ENCODE measurements at places on chromosomes 3 and 15.

DNA sequence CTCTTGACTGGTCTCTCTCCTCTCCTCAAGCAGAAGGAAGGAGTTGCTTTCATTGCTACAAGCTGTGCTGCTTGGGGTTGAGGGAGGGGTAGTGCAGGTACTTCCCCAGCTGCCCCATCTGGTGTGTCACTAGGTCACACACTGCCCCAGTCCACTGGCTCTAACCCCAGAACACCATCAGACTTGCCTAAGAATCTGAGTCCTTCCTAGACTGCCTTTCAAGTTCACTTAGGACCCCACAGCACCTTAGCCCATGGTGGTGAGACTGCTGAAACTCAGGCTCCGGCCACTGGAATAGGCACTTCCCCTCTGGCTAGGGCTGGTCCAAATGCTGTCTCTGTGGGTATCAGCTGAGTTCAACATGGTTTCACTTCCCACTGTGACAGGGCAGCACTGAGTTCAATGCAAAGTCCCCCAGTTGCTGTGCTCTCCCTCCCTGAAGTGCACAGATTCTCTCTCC, 279.7 kb upstream of the GOLGA6L4 start:
- no peak for DNase-seq

DNA sequence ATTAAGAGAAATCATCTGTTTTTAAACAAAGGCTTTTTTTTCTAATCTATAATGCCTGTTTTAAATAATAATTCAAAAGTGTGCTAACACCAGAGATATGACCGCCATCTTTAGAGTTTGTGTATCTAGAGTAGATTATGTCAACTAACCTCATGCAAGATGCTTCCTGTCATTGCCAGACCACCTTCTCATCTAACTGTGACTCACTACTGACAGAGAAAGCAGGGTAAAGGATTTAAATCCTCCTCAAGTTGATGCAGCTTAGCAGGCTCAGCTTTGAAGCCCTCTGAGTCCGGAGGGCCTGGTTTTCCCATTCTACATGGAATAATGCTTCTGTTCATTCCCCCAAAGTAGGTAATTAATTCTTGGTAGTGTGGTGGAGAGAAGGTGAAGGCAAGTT, 108.5 kb downstream of the ECT2 start:
- no peak for DNase-seq

DNA sequence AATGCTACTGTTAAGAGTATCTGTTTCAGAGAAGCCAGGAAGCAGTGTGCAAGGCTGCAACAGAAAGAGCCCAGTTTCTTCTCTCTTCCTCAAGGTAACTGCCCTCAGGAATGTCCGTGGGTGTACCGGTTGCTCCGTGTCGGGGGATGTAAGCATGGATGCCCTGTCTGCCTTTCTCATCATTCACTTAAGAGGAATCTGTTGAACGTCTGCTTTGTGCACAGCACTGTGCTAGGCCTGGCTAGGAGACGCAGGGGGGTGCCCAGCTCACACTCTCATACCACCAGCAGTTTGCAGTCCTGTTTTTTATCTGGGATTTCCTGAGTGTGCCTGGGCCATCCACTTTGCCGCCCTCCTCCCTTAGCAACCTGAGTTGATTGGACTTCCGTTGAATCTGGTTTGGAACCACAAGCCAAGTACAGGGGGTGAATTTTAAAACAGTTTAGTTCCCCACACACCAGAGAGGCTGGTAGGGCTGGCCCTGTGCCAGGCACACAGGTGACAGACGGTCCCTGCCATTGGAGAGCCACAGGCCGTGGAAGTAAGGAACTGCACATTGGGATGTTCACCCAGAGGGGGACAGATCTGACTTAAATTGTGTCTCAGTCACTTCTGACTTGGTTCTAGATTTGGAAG, 11.2 kb downstream of the BOC start:
- no peak for DNase-seq

GRCh38 chr3:140292170-140292569, 357.2 kb downstream of the CLSTN2 start:
- DNase-seq: no peak

GRCh38 chr15:80906159-80906766, 83.4 kb downstream of the MESD start:
- no peak for DNase-seq

DNA sequence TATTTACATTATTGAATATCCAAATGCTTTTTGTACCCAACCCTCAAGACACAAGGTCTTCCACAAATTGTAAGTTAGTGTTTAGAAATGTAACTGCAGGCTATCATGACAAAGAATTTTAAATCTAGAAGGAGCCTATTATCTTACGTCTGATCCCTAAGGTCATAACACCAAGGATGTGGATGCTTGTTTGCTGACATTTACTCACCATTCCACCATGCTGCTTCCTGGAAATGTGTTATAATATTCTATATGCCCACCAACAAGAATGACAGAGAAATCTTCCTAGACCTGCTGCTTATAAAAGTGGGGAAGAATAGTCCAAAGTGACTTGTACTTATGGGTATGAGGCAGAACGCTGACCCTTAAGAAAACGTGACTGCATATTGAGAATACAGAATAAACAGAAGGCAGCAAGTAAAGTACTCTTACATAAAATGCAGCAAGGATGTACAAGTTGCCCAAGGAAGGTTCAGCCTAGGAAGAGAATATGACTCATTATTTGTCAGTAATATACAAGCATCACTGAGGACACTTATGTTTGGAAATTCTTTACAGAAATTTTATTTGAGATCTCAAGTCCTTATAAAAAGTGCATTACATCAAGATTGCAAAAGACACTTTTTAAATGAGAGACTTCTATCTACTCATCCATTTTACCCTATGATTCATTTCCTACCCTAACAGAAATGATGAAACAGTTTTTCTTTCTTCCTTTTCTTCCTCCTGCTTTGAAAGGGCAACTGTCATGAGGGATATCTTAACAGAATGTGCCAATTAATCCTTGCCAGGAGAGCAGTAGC, 59.6 kb downstream of the ESYT3 start:
- no peak for DNase-seq

GRCh38 chr3:138195481-138195880, 8.4 kb downstream of the ARMC8 start:
- DNase-seq: no peak

DNA sequence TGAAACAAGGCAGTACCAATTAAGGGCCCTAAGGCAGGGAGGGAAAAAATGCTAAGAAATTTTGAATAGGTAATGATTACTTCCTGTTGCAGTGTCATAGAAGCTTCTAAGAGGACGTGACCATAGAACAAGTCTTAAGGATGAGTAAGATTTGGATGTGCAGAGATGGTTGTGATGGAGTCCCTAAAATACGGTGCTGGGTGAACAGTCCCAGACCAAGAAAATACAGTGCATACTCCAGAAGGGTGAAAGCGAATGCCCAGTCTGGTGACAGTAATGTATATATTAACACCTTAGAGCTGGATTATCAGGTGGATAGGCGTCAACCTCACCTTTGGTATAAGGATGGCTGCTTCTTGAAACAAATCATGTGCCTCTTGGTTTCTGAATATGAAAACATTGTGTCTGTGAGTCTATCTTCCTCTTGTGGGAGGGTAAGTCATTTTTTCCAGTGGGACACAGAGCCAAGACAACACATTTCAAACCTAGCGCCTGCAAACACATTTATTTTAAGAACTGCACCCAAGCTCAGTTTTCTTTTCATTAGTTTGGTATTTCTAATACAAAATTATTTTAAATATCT, 101.2 kb upstream of the TP63 start:
- DNase-seq: no peak

DNA sequence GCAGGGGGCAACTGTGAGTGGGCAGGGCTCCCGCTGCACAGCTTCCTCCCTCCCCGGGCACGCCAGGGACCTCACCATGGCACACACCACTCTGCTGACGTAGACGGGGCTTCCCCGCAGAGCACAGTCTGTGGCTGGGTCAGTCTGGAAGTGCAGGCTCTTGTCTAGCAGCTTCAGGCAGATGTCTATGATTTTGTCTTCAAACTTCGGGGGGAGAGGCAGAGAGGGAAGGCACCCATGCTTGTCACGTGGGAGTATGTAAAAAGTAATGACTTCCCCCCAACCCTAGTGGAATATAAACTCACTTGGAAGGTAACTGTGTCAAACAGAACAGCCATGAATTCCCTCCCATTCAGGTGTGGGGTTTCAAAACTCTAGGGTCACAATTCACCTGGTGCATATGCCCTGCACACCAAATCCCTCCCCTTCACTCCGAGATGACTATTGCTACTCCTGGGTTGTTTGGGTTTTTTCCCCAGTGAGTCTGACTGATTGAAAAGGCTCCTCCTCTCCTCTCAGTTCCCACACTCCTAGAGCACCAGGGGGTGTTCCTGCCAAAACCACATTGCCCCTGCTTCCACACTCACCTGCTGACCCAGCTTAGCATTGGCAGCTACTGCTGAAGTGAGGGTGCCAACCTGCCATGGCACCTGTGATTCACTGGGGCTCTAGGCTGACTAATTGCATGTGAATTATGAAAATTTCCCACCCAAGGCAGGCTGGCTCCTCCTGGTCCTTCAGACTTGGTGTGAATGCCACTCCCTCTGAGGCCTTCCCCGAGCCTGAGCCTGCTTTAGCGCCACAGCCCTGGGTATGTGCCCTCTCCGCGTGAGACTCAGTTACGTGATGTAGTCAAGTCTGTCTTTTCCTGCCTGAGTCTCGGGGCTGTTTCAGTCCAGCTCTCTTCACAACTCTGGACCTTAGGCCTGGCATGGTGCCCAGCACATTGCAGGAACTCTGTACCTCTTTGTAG, 13.0 kb downstream of the TGM5 start:
- DNase-seq: no peak

DNA sequence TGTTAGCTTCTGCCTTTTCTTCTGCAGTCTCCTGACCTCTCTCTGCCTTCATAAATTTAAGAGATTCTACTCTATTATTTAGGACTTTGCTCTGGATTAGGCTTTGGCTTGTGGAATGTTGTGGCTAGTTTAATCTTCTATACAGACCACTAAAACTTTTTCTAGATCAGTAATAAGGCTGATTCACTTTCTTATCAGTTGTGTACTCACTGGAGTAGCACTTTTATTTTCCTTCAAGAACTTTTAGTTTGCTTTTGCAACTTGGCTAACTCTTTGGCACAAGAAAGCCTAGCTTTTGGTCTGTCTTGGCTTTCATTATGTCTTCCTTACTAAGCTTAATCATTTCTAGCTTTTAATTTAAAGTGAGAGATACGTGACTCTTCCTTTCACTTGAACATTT, 265.5 kb upstream of the TBC1D5 start:
- DNase-seq: no peak

DNA sequence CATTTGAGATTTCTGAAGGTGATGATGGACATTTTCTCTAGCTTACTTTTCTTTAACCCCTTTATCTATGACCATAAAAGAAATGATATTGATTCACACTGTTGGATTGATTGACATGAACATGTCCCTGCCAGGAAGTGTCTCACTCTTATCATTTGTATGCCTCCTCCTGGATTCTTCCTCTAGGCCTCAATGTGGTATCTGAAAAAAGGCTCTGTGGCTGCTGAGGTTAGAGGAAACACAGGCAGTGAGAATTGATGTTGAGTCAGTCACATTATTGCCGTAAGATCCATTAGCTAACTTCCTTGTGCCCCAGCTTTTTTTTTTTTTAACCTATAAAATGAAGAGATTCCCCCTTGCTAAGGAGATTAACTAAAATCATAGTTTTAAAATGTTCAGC, 8.0 kb upstream of the THRB start:
- no peak for DNase-seq

- DNase-seq: no peak
Observed at GRCh38 chr3:98972720-98973119, 71.2 kb upstream of the DCBLD2 start.

- no peak for DNase-seq
Observed at GRCh38 chr3:89266074-89266473, 158.7 kb downstream of the EPHA3 start.

GRCh38 chr15:38847666-38848065, 283.1 kb upstream of the RASGRP1 start:
- DNase-seq: no peak

DNA sequence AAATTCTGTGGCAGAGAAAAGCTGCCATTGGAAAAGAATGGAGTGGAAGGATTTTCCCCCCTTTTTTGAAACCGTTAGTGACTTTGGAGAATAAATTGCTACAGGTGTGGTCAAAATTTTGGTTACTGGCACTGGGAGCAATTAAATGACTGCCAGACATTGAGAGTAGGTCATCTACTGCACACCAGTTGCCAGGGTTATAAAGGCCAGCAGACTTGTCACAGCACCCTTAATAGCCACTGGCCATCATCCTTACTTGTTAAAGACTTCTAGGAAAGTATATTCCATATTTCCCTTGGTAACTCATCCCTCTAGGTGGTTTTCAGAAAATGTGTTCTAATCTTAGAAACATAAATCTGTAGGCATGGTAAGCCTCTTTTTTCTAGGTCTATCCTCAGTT, 8.0 kb downstream of the PIK3CA start:
- DNase-seq: no peak

DNA sequence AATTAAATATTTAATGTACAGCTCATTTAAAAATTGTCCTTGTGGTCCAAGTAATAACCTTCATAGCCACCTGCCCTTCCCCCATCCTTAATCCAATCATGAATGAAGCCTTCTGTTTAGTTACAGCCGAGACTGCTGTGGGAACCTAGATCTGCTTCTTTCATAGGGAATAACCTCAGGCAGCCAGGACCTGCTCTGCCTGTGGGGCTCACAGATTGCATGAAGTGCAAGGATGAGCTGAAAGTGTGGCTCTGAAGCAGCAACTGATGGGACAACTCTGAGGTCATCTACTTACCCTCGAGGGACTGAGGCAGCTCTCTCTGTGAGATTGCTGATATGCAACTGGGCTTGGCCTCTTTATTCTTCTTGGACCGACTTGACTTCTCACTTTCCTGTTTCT, 169.8 kb downstream of the POTEB3 start:
- no peak for DNase-seq

DNA sequence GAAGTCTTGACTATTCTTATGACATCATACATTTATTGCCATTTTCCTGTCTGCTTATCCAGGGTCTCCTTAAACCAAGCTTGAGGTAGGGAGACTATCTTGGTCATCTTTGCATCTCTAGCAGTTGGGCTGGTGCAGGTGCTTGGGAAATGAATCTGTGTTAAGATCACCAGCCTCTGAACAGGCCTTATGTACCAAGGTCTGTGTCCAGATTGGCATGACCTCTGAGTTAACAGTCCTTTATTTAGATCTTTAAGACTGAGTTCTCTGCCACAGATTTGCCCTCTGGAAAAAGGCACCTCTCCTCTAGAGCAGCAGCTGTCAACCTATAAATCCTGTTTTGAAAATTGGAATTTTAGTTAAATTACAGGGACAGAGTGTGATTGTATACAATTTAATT, 35.4 kb downstream of the RAB7A start:
- no peak for DNase-seq

GRCh38 chr15:57320631-57321220, 55.6 kb upstream of the CGNL1 start:
- no peak for DNase-seq

- DNase-seq: no peak
Observed at GRCh38 chr3:138125548-138126221, 6.5 kb downstream of the A4GNT start.

DNA sequence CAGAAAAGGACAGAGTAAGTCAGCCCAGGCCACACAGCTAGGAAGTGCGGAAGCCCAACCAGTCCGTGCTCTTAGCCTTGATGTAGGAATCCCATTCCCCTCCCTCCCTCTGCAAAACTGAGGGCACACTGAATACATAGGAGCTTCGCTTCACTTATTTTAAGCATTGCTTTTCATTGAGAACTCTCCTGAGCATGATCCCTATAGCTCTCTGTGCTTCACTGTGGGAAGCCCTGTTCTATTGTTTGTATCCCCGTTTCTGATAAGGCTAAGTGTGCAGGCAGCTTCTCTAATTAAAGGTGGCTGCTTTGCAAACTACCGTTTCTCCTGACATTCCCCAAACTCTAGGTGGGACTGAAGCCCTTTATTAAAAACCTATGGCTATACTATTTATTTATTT, 29.9 kb downstream of the IL5RA start:
- DNase-seq: no peak

GRCh38 chr3:154615471-154615870, 185.5 kb upstream of the GPR149 start:
- DNase-seq: no peak

All from activated effector memory CD4-positive, alpha-beta T cell treated with Interleukin-2 at 50 U/mL for 16 hours (primary cell).